ENCODE measurements at places on chromosomes 11 and 22. TPM values are rescaled to one million over a fixed set of nuclear protein-coding genes. Genes with fewer than 3 reads are reported as not detected.

DNA sequence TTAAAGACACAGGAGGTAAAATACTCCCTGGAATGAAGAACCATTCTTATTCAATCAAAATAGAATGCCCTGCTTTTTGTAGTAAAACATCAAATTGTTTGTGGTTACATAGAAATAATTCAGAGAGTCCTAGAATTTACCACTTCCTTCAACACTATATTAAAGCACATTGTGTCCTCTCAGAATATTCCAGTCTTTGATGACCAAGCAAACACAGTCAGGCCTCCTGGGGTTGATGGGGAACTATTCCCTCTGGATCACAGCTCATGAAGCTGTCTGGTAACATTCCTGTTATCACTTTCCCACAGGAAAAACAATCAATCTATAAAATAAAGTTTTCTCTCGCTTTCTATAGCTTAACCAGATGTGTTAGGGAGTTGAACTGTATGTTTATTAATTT is 389.3 kb downstream of the KCNA4 start:
- DNase-seq = no peak

DNA sequence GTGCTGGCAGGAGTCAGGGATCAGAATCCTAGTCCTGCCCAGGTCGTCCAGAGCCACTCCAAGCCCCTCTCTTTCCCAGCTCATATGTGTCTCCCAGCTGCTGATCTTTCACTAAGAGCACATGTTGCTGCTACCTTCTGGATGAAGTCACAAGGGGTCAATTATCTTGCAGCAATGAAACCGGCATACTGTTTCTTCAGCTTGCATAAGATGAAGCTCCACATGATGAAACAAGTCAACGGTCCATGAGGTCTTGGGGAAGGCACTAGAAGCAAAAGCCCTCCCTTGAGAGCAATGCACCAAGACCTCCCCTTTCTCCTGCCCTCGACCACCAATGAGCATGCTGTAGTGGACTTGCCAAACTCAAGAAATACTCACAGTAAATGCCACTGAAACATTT is 148.9 kb downstream of the TENM4 start:
- DNase-seq = no peak

KCNJ1 gene
- 119 TPM for polyA plus RNA-seq

DNA sequence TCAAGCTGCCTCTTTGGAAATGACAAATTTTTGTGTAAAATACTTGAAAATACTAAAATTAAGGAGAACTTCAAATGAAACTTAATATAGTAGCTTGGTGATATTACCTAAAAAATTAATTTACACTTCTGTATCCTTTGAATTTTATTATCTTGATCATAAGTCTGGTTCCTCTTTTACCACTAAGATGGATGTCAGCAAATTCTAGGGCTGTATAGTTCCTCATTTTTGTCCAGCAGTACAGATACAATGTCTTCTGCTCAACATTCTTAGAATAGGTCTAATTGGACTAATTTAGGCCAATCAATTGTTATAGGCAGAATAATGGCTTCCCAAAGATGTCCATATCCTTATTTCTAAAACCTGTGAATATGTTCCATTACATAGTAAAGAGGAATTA is 1298.0 kb upstream of the RAG2 start:
- DNase-seq = no peak

SAA4 gene
- polyA plus RNA-seq = not detected

SLC6A5 gene
- polyA plus RNA-seq = 0.13 TPM

UBQLNL gene
- polyA plus RNA-seq = 0.46 TPM

DERL3 gene
- 3.6 TPM for polyA plus RNA-seq

YPEL4 gene
- 1.9 TPM for polyA plus RNA-seq

DNA sequence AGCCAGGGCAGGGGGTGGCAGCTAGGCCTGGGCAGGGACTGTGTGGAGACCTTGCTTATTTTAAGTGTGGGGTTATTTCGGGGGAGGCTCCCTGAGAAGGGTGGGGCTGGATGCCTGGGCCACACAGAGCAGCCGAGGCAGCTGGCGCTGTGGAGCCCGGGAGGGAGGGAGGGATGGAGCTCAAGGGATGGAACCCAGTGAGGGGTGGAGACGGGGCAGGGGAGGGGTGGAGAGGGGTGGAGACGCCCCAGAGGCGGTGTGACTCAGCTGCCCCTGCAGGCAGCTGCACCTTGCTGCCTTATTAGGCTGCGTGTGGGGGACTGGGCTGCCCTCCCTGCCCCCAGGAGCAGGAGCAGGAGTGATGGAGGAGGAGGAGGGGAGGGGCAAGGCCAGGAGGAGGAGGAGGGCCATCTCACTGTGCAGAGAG is 9.8 kb upstream of the TSSC4 start:
- no peak for DNase-seq

- DNase-seq = no peak
Measured at GRCh38 chr11:132714859-132715440, 817.4 kb downstream of the OPCML start.

GRCh38 chr11:128878455-128878854 is 11.4 kb upstream of the KCNJ1 start:
- no peak for DNase-seq

- DNase-seq = no peak
Measured at GRCh38 chr11:110928391-110928790, 216.2 kb upstream of the ARHGAP20 start.

DNA sequence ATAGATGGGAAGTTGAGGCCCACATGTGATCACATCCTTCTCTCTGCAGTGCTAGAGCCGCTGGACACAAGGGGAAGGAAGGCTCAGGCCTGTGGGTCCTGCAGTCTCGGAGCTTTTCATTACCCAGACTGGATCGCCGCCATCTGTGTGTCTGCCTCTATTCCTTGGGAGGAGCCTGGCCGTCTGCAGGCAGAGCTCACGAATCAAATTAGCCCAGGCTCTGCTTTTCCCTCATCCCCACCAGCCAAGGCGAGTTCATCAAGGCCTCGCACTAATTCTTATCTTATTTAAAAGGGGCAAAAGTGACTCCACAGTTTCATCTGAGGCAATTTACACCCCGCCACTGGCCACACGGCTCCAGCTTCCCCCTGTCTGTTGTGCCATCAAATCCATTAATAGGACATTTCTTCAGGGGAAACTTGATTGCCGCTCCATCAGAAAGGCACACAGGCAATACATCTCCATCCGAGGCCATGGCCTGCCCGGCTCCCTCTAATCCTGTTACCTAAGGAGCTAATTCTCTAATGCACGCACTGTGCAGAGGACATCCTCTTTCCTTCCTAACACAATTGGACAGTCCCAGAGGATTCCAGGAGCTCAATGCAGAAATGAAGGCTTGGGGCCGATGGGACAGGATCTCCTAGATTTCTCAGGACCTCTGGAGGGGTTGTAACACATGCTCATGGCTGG is 3.3 kb upstream of the HTR3A start:
- no peak for DNase-seq

- no peak for DNase-seq
Measured at GRCh38 chr11:121520243-121521144, 67.7 kb upstream of the SORL1-AS1 start.

DNA sequence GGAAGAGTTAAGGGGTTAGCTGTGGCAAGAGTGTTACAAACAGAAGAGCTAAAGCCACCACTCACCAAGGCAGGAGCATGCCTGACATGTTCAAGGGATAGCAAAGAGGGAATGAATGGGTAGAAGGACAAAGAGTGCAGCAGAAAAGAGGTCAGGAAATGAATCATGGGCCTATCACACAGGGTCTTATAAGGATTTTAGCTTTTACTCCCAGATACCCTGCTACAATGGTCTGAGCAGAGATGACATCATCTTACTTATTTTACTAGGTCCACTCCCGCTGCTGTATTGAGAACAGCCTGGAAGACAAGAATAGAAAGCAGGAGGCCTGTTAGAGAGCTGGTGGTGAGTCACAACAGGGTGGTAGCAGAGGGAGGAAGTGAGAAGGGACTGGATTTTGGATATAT is 9.8 kb downstream of the TRAF6 start:
- DNase-seq = no peak

GRCh38 chr22:42217752-42218280 is 52.6 kb downstream of the TCF20 start:
- no peak for DNase-seq

DNA sequence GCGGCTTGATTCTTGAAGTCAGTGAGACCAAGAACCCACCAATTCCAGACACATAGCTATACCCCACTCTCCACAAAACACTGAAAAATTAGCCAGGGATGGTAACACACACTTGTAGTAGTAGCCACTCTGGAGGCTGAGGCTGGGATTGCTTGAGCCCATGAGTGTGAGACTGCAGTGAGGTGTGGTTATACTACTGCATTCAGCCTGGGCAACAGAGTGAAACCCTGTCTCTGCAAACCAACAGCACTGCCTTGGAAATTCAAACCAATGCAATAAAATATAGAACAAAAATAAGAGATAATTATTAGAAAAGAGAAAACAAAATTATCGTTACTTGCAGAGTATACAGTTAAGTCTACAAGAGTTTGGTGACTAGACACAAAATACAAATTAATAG is 20.2 kb upstream of the PRDM10 start:
- DNase-seq = no peak

CARD18 gene
- polyA plus RNA-seq = not detected

DNA sequence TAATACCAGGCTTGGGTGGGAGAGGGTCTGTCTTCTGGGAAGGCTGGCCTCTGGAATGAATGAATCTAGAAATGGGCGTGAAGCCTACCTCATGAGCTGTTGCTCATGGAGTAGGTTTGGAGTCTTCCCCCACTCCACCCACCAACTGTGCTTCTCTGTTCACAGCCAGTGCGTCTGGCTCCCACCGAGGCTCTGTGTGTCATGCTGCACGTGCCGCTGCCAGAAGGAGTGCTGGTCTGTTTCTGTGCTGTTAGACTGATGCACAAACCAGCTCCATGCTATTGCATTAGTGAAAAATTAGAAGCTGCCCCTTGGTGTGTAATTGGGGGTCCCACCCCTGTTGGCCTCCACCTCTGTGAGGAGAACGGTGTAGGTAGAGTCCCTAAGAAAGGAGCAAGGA is 132.3 kb upstream of the PARVA start:
- DNase-seq = no peak

LDLRAD3 gene
- polyA plus RNA-seq = 23.7 TPM

DNA sequence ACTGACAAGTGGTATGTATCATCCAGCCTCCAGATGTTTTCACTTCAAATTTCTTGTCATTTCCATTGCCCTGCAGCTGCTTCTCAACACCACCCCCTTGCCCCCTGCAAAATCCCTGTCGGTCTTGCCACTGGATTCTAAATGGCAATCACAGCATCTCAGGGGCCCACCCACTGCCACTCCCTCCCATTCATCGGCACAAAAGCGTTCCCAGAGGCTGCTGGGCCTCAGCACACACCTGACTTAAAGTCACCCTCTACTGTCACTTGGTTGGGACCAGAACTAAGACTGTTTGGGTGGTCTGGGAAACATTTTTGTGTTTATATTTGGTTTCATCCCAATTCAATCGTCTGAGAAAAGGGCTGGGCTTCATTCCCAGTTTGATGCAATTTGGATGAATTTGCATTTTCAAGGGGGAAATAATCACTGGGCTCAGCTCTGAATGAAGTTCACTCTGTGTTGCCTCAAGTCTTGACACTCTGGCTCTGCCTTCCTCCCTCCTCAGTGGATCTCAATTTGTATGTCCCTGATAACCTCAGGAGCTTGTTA is 27.1 kb downstream of the SYT13 start:
- no peak for DNase-seq

HPX gene
- polyA plus RNA-seq = 4.2 TPM

GRCh38 chr22:41966607-41967240 is 2.5 kb upstream of the SEPTIN3 start:
- DNase-seq = no peak

OVOL1 gene
- polyA plus RNA-seq = 13.7 TPM

- DNase-seq = no peak
Measured at GRCh38 chr11:75387736-75388294, 11.5 kb upstream of the RPS3 start.

GRCh38 chr11:84014539-84014938 is 728.4 kb upstream of the CCDC90B start:
- DNase-seq = no peak

- DNase-seq = no peak
Measured at GRCh38 chr11:65560555-65561418, 2.6 kb upstream of the LTBP3 start.

GRCh38 chr22:31937341-31937740 is 7.0 kb upstream of the YWHAH start:
- DNase-seq = no peak

GRCh38 chr11:130720232-130721022 is 195.9 kb downstream of the SNX19 start:
- no peak for DNase-seq

DNA sequence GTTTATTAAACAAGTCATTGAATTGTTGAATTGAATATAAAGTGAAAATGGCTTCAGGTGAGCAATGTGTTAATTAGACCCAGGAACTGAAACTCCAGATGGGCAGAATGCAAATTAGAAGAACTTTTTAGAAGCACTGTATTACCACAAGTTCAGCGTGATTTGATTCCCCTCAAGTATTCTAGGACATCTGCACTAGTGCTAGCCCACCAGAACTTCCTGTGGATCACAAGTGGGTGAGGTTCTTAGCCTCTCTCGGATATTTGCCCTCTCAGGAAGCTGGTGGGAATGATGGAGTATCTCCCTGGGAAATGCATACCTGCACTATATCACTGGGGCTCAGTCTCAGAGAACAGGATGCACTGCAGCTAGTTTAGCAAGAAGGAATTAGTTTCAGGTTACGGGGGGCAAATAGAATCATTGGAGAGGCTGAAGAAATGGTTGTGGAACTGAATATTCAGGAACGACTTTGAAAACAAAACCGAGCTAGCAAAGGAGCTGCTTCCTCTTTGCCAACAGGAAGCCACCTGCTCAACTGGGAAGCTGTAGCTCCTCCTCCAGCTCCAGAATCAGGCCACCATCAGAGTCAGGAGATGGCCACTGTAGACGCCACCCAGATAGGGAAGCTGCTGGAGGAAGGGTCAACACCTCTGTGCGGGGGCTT is 74.3 kb downstream of the DHCR7 start:
- DNase-seq = no peak

DNA sequence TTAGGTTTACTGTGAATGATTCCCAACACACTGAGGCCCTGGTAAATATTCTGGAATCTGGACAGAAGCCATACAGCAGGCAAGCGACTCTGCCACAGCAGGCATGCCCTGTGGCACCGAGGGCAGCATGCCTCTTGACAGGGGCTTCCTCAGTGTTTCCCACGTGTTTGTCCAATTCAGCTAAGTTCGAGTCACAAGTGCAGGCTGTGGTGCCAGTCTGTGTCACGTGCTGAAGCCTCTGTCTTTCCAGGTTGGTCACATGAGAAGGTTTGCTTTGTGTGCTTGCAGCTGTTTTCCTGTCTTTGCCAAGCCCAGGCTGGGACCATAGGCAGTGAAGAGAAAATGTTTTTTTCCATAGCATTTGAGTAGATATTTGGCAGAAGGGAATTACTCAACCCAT is 2.4 kb upstream of the PPFIBP2 start:
- DNase-seq = no peak

DNA sequence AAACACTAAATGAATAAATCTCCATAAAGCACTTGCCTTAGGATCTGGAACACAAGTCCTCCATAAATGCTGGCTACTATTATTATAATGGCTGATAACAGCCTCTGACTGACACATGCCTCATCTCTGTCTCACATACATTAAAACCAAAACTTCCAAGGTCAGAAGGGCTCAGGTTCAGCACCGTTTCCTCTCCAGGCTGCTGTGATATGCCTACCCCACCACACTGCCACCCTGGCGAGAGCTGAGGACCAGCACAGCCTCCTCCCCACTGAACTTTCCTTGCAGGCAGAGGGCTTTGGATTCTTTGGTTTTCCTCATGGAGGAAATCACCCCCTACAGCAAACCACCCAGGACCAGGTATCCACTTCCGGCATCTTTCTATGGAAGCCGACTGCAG is 112.8 kb downstream of the ABTB2 start:
- DNase-seq = no peak

GRCh38 chr11:6833356-6833755 is 12.1 kb upstream of the OR10A5 start:
- DNase-seq = no peak

RAB3IL1 gene
- polyA plus RNA-seq = 19.7 TPM

GRCh38 chr11:2273771-2274170 is 3.4 kb upstream of the ASCL2 start:
- DNase-seq = no peak

All from right renal pelvis (tissue), 4 donors.